ENCODE measurements at places on chromosomes 4 and X.

DNA sequence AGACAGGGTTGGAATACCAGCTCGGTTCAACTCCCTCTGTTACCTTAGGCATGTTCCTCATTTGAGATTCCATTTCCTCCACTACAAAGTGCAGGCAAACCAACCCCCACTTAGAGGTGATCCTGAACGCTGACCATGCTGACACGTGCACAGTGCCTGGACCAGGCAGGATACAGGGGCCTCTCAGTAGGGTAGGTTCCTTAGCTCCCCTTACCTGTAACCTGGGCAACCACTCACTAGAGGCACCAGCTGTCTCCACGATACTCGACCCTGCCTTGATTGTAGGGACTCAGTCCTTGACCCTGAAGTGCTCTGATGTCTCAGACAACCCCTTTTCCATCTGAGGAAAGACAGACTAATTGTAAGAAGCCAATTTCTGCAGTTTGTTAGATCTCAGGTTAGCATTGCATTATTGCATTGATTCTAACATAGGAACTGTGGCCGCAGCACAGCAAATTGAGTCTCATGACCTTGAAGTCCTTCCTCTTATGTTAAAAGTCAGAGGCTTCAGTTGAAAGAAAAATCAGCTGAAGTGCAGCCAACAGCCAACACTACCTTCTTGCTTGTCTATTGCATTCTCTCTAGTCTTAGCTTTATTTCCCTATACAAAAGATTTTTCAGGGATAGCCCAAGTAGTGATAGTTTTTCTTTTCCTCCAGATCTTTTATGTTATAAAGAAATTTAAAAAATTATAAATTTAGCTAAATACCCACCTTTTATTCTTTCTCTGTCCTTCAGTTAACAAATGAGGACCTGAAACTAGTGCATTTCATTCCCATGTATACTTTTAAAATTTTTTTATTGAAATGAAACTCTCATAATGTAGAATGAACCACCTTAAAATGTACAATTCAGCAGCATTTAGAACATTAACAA lies 11.2 kb upstream of the C1QTNF7 start:
- DNase-seq = no peak

DNA sequence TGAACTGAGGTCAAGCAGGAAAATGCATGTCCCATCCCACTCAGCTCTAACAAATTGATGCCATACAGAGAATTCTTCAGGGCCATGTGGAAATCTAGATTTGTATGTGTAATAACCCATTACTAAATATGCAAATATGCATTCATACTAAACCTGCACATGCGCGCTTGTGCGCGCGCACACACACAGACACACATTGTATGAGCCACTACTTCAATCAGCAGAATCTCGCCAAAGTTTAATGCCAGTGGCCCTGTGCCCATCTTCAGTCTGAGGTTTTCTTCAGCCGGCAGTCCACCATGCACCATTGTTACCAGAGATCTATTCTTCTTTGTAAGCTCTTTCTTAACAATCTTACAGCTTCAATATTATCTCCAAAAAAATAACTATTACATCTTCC lies 276.4 kb downstream of the PDGFC start:
- no peak for DNase-seq

GRCh38 chr4:16532240-16532970 lies 306.1 kb upstream of the TAPT1 start:
- no peak for DNase-seq

GRCh38 chr4:129077326-129077725 lies 16.0 kb downstream of the SCLT1 start:
- no peak for DNase-seq

All from SK-N-SH (cell line).